Stimulated activated CD8-positive, alpha-beta memory T cell treated with anti-CD3 and anti-CD28 coated beads, Interleukin-15, amount 100 ng/mL, for 48 hours (primary cell): ENCODE measurements at places on chromosomes 7 and 10.

GRCh38 chr10:97089209-97089870 is 96.4 kb downstream of the SLIT1 start:
- no peak for DNase-seq

DNA sequence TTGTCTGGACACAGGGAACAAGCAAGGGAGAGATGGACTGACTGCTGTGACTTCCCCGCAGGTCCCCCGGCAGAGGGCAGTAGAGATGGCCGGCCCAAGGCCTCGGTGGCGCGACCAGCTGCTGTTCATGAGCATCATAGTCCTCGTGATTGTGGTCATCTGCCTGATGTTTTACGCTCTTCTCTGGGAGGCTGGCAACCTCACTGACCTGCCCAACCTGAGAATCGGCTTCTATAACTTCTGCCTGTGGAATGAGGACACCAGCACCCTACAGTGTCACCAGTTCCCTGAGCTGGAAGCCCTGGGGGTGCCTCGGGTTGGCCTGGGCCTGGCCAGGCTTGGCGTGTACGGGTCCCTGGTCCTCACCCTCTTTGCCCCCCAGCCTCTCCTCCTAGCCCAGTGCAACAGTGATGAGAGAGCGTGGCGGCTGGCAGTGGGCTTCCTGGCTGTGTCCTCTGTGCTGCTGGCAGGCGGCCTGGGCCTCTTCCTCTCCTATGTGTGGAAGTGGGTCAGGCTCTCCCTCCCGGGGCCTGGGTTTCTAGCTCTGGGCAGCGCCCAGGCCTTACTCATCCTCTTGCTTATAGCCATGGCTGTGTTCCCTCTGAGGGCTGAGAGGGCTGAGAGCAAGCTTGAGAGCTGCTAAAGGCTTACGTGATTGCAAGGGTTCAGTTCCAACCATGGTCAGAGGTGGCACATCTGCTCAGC is 6.0 kb downstream of the CYREN start:
- DNase-seq: no peak

- no peak for DNase-seq
Measured at GRCh38 chr7:45598886-45599520, 24.8 kb downstream of the ADCY1 start.

DNA sequence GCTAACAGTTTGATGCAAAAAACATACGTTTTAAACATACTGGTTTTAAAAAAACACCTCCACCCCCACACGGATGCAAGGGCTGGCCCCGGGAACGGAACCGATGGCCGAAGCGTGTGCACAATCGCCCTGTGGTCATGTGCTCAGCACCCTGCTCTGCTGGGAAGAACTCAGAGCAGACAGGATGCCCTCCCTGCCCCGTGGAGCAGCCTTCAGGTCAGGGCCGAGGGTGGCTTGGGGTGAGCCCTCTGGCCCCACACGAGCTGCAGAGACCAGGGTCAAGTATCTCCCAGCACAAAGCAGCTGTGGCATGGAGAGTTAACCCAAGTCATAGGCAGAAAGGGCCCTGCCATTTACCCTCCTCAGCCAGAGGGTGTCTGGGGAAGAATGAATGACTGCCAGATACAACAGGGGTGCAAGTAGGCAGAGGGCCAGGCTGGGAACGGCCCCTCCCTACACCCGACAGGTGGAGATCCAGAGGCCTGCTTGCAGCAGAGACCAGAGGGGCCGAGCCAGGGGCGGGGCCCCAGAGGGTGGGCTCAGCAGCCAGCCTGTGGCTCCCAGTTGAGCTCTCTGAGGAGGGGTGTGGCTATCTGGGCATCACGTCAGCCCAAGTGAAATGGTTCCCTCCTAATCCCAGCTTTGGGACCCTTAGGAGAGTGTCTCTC is 56.8 kb downstream of the ZRANB1 start:
- DNase-seq: no peak

DNA sequence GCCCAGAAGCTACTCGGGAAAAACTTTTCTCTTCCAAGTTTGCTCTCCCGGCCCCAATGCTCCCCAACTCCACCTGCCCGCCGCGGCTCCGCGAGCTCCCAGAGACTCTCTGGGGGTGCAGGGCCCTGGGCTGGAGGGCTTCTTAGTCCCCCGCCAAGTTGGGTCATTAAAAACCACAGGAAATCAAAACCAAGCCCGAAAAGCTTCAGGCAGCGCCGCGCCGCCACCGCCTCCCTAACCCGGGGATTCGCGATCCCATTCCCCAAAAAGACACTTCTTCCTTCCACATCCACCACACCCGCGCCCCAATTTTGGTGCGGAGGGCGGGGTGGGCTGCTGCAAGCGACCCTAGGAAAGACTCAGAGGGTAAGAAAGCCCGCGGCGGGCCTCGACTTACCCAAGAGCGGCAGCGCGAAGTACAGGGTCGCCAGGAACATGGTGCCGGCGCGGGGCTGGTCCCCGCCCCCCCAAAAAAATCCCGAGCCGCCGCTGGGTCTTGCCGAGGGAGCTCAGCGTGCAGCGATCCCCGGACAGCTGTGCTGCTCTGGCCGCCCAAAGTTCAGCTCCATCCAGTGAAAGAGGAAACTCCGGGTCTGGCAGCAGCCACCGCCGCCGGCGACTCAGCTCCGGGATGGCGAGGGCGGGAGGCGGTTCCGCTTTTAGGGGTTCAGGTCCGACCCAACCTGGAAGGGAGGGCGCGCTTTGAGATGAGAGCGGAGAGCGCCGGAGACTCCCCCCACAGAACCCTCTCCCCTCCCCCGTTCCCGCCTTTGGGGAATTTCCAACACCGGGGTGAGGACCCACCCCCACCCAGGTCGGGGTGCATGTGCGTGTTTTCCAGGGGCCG is 1.2 kb downstream of the GFRA1 start:
- DNase-seq: no peak

GRCh38 chr10:68628576-68629127 is 68.5 kb downstream of the TET1 start:
- no peak for DNase-seq

GRCh38 chr7:28107960-28108359 is 72.6 kb downstream of the JAZF1 start:
- DNase-seq: no peak

GRCh38 chr10:68826764-68827591 is at the start of gene STOX1:
TSS of gene STOX1 (plus strand) at chr10:68827531. CDS start at chr10:68827624, 93 bp downstream.
- DNase-seq: peak; percentile 53

DNA sequence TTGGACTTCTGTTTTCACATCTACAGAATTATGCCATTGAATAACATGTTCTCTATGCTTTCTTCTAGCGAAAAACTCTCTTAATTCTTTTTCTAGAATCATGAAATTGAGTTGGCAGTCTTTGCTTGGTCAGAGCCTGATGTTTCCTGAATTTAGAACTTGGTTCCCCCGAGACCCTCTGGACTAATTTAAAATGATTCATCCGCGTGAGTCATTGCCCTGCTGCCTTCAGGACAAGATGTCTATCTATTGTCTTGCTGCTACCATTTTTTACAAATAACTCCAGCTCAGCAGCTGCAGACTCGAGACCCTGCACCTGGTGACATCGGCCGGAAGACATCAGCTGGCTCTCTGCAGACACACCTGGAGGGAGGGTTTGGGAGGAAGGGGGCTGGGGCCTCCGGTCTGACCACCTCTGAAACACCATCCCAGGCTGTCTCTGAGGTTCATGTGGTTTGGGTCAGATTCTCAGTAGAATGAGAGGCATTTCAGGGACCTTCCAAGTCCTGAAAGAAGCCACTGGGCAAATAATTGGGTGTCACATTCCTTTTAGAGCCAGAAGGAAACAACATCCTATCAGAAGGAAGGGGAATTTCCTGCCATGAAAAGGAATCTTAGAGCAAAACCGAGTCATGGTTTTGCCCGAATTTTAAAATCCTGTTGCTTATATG is 20.9 kb upstream of the KLF6 start:
- DNase-seq: no peak

DNA sequence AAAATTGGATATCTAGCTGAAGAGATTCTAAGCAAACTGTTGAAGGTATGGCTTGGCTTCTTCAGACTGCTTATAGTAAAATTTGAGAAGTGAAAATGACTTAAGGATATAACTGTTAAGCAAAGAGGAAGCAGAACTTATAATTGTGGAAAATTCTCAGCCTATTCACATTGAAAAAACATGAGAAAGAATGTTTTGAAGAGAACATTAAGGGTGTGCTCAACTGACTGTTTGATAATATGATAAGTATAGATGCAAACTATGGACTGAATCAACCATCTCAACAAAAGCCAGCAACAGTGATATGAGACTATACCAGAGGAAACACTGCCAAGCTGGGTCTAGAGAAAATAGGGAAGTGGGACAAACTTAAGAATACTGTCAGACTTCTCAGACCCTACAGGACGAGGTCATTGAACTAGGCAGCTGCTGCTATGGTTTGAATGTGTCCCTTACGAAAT is 133.1 kb upstream of the PPP1R3A start:
- DNase-seq: no peak

GRCh38 chr7:51325908-51326307 is 9.3 kb upstream of the COBL start:
- DNase-seq: no peak

DNA sequence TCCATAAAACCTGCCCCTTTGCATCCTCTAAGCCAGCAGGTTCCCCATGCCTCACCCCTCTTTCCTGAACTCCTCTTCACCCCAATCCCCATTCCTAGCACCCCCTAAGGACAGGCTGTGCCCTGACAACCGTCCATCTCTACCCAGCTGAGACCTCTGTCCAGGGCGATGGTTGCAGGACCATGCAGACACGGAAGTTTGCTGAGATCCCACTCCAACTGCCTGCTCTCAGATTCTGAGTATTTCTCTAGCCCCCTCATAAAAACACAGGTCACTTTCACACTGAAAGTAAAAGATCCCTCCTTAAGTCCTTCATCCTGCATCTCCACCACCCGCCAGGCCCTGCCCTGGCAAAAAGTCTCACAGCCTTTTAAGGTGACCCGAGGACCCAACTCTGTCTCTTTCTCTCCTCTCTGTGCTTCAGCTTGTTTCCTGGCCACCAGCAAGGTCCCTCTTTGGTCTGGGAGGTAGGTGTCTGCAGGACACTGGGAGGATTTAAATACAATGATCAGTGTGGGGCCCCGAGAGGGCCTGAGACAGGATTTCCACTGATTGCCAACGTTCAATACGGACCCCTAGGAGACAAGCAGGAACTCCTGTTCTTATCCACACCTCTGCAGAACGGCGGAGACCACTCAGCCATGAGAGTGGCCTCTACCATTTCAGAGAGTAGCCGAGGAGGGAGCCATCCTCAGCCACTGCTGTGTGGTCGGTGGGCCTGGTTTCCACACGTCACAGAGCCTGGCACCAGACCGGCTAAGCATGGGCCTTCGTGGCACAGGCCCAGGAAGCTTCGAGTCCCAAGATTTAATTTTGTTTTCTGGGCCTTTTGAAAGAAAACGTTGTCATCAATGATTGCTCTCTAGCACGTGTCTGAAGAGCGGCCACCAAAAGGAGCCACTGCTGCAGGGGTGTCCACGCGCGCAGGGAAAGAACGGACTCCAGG is 27.9 kb downstream of the CALML3 start:
- no peak for DNase-seq

DNA sequence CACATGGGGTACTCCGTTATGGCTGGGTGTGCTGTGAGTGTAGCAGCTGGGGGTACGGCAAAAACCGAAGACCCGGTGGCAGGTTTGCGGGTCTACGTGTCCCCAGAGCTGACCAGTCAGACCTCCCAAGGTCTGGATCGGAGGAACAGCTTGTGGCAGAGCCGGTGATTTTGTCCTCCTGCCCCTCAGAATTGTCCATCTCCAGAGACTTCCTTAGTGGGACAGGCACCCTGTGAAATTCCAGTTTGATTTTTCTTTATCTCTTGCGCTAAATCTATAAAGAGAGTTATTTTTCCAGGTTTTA is 1.0 kb downstream of the EIF3B start:
- no peak for DNase-seq

DNA sequence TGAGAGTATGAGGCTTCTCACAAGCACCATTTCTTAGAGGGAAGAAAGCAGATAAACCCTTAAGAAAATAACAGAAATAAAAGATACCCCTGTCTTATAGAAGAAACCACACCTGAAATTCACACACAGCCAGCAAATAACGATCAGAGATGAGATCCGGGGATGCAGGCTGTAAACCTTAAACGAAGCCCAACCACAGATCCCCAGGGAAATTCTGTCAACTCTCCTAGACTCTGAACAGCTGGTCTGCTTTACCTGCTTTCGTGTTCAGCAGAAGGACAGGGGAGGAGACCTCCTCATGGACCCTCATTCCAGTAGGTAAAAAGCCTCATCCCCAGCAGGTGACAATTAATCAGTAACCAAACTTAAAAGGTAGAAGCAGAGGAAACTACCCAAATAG is 45.0 kb downstream of the VOPP1 start:
- DNase-seq: no peak

DNA sequence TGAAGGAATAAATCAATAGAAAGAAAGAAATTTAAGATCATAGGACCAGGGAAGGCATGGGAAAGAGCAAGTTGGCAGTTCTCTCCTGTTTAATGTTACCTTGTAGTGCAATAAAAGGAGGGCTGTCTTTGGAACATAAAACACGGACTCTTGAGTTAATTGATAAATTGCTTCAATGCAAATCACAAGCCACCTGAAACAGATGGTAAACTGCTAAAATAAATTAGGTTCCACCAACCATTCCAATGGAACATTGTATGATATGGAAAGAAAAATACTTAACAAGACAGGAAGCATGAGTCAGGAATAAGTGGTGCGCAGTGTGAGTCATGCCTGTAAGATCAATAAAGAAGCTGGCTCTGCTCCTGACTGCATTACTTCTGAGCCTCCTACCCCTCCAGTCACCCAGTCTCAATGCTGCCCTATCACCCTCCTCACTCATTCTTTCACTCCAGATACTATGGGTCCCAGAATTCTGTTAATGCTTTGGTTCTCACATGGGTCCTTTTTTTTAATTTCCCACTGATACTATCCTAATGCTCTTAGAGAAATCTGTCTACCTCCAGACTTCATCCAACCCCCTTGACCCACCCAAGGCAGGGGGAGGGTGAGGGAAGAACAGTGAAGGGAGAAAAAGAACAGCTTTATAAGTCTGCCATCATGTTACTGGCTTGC is 78.9 kb downstream of the LRRC17 start:
- no peak for DNase-seq

GRCh38 chr7:155470686-155471638 is 13.0 kb downstream of the EN2 start:
- no peak for DNase-seq

DNA sequence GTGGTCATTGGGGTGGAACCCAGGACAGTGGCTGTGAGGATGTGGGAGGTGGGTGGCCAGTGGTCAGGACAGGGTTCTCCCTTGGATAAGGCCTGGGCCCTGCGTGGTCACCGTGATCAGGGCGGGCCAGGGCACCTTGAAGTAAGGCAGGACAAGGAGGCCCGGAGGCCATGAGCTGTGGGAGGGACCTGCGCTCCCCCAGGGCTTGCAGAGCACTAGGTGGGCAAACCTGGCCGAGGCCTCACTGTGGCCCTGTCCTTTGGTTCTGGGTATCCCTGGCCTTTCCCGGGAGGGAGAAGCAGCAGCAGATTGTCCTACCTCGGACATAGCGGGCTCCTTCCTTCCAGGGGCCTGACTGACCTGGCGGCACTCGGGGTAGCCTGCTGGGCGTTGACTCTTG is 144.8 kb upstream of the RET start:
- DNase-seq: no peak

- no peak for DNase-seq
Measured at GRCh38 chr7:29567174-29567573, 3.5 kb downstream of the PRR15 start.

- no peak for DNase-seq
Measured at GRCh38 chr7:50210706-50211115, 93.8 kb upstream of the IKZF1 start.

GRCh38 chr7:53521638-53522184 is 486.3 kb downstream of the POM121L12 start:
- no peak for DNase-seq

- DNase-seq: no peak
Measured at GRCh38 chr10:51892965-51893658, 193.7 kb upstream of the CSTF2T start.
